ENCODE measurements at places on chromosomes 16 and 17.

DNA sequence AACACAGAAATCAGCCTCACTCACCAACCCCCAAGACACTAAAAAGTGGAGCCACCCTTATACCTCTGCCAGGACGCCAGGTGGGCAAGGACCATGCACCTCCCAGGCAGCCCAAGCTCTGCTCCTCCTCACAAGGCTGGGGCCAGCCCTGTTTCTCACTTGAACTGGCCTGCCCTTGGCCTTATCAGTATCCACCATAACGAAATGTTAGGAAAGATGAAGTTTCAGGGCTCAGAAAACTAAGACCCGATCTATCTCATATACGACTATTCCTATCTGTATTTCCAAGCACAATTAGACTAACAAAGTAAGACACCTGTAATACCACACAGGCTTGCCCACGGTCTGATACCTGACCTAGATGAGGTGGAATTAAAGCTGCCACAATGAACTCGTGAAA, 6.9 kb downstream of the FBXO31 start:
- DNase-seq = no peak

DNA sequence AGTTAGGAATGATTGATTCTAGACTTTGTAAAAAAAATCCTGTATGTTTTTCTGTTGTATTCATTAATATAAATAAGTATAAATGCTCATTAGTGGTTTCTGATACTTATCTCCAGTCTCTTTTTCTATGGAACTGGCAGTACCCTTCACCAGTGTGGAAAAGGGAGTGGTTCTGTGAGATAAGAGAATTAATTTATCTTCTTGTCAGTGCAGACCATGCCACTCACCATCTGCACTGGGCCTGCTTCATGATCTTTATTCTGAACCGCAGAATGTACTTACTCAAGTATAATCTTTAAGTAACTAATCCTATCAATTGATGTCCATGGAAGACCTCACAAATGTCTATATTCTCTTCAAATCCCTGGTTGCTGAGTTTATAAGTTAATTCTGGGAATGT, 836.1 kb upstream of the CDH8 start:
- no peak for DNase-seq

- DNase-seq = no peak
Measured at GRCh38 chr17:1948517-1948825, 76.7 kb downstream of the RTN4RL1 start.

DNA sequence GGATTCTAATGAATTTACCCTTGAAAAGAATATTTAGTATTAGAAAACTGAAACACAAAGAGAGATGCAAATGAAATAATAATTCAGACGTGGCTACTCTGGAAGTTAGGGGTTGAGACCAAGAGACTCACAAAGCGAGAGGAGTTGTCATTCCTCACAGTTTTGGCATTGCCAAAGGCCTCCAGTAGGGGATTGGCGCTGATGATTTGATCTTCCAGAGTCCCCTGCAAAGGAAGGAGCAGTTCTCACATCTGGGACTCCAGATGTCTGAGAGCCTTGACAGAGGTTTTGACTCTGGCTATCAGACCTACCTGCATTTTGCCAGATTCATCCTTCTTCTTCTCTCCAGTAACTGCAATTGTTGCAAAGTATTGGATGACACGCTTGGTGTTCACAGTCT, 6.6 kb downstream of the MYH8 start:
- DNase-seq = no peak

Measured in activated T-helper 1 cell treated with anti-CD3 and anti-CD28 coated beads, Interleukin-2, amount 50 U/mL, for 16 hours (primary cell).